Omental fat pad (tissue), 4 donors: ENCODE measurements at places on chromosomes 16 and 17. TPM values are rescaled to one million over a fixed set of nuclear protein-coding genes. Genes with fewer than 3 reads are reported as not detected.

GRCh38 chr17:82403662-82404660 is 14.2 kb upstream of the HEXD start:
- no peak for DNase-seq

DNA sequence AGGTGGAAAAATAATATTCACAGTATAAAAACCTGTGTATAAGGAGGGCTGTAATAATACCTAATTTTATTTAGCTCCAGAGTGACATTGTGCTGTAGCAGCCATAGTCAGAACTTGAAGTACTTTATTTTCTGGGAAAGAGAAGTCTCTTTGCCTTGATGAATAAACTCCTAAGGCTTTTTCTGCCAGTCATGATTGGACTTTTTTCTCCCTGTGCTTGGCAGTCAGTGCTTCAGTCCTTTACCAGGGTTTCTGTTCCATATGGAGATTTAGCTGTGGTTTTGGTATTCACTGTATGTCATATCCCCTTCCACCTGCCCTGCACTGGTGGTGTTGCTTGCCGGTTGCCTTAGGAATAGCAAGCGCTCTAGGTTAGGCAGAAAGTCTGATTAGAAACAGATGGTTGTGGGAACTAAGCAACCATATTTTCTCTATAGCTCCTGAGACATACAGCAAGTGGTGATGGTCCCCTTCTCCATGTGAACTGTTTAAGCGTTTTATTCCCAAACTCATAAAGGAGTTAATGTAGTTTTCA is 24.7 kb downstream of the DDX42 start:
- DNase-seq, result no peak

DNA sequence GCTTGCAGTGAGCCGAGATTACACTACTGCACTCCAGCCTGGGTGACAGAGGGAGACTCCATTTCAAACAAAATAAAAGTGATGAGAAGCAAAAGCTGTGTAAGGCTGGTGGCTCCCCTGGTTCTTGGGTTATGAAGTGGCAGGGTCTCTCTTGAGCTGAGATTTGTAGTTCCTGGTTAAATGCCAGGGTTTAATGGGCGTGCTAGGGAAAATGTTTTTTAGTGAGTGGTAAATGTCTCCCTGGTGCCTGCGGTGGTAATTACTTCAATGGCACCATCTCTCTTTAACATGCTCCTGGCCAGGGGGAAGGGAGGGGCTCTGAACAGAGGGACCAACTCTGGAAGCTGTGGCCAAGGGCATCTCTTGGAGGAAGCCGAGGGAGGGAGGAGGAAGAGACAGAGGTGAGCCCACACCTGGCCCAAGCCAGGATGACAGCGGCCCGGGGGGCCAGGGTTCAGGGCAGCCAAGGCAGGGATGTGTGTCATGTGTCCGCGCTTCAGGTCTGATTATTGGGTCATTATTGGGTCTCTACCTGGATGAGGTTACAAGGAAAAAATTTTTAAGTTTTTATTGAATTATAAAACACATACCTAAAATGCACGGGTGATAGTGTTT is 17.8 kb upstream of the RPL38 start:
- no peak for DNase-seq

GRCh38 chr17:7811251-7811650 is 22.8 kb upstream of the KDM6B start:
- DNase-seq, result no peak

The ACLY gene
- 103 TPM for total RNA-seq

The PSMC3IP gene
- total RNA-seq, result 2.5 TPM

DNA sequence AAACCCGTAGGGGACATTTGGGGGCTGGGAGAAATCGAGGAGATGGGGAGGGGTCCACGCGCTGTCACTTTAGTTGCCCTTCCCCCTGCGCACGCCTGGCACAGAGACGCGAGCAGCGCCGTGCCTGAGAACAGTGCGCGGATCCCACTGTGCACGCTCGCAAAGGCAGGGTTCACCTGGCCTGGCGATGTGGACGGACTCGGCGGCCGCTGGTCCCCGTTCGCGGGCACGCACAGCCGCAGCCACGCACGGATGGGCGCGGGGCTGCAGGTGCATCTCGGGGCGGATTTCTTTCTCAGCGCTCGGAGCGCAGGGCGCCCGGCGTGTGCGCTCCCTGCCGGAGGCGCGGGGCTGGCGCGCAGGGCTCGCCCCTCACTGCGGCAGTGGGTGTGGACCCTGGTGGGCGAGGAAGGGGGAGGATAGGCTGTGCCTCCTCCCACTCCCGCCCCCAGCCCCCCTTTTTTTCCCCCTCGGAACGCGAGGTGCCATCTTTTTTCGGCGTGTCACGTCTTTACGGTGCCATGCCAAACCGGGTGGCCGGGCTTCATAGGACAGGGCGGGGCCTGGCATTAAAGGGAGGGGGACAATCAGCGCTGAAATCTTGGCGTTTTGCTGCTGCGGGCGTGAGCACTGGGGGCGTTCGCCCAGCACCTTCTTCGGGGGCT is 1.1 kb downstream of the MAPT start:
- DNase-seq, result no peak

- no peak for DNase-seq
Observed at GRCh38 chr17:16929757-16930520, 42.0 kb downstream of the TNFRSF13B start.

DNA sequence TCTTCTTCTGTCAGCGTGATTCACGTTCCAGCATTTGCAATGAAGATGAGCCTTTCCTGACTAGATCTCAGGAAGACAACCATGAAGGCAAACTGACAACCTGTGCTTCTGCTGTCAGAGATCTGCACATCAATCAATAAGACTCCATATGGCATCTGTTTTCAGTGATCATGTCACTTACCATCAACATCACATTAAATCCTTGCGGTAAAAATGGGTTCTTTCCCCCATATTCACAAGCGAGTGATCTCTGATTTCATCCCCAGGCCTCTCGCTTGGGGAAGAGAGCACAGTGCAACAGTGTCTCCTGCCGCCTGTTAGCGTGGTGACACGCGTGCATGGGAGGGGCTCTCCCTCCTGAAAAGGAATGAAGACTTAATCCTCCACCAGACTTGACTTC is 11.1 kb downstream of the NACA2 start:
- no peak for DNase-seq

The IGFBP4 gene
- total RNA-seq, result 633 TPM

DNA sequence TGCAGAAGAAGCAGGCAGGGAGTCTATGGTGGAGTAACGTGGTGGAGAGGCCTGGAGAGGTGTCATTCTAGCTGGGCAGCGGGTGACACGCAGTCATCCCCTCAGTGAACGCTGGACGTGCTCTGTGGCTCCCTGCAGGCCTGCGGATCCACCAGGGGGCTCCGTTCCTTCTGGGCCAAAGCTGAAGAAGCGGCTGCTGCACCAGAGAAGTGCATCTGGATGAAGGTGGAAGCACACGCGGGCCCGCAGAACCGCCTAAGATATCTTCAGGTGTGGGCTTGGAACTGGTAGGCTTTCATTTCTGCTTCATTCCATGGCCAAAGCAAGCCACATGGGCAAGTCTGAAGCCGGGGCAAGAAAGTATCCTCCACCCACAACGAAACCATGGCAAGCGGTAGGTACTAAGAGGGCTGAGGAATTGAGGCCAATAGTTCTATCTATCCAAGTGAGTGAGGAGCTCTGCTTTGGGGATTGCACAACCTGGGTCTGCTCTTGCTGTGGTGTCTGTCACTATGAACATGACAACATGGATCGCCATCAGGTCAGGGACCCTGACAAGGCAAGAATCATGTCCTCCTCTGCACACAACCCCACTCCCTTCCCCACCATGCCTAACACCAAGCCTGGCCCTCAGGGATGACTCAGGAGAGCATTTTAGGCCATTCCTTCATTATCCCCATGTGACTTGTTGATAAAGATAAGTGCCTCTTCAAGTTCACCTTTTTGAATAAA is 78.9 kb upstream of the FBXO47 start:
- no peak for DNase-seq

GRCh38 chr17:27384261-27384701 is 72.0 kb upstream of the KSR1 start:
- DNase-seq, result no peak

The PLEKHG4 gene
- 13.1 TPM for total RNA-seq
